Lower lobe of right lung (tissue), 2 donors: ENCODE measurements at places on chromosomes 13 and 19.

DNA sequence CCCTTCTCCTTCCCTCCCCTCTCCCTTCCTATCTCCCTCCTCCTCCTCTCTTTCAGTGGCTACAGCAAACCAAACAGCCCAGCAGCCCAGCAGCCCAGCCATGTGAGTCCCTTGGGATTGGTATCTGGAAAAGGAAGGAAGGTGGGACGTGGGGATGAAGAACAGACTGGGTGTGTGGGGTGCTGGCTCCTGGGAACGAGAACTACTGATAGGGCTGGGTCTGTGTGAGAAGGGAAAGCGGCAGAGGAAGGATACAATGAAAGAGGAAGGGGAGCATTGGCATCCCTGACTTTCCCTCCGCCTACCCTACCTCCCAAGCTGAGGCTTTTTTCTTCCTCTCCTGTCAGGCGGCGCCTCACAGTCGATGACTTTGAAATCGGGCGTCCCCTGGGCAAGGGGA lies 863 bp downstream of the AURKC start:
- no peak for DNase-seq

GRCh38 chr13:96544957-96545356 lies 449.3 kb downstream of the OXGR1 start:
- no peak for DNase-seq

DNA sequence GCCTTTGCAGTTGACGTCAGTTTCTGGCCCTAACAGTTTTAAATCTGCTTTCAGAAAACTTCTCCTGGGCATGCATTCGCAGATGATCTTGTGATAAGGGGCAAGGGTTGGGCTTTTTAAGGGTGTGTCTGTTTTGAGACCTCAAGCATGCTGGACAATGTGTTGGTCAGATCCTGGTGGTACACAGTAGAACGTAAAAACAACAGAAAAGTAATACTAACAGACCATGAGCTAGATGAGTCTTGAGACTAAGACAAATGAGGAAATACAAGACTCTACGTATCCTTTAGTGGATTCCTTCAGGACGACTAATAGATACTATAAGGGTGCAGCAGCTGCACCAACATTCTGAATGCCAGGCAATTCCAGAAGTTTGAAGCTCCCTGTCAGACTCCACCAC lies 237.6 kb downstream of the DNAJC15 start:
- no peak for DNase-seq

- DNase-seq, result no peak
Measured at GRCh38 chr13:83940742-83941141, 58.5 kb upstream of the SLITRK1 start.
